Stimulated activated CD4-positive, alpha-beta T cell treated with anti-CD3 and anti-CD28 coated beads, Interleukin-2, amount 100 ng/mL, for 24 hours (primary cell): ENCODE measurements at places on chromosomes 7 and 10.
A peak's percentile ranks its signal among the peaks of the same experiment; 100 is the strongest.

- no peak for DNase-seq
These were observed 10.1 kb downstream of the CNOT4 start for GRCh38 chr7:135499818-135500217.

- peak; percentile 59 for DNase-seq
These were observed 74.0 kb upstream of the CUX1 start for GRCh38 chr7:101743241-101743994.

DNA sequence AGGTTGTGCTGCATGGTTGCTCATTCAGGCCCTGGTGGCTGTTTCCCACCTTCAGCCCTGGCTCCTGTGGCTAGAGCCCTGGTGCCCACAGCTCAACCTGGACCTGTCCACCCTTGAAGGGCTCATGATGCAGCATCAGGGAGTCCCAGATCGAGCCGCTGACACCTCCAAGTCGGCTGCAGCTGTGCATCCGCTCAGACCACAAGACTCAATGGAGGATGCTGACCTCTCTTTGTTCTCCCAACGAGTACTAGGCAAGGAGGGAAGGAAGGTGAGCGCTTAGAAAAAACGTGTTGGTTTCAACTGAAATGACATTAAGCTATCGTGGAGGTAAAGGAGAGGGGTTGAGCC, 9.5 kb upstream of the C10orf95 start:
- no peak for DNase-seq

- DNase-seq = no peak
These were observed 237.5 kb upstream of the PRSS1 start for GRCh38 chr7:142511801-142512200.

- no peak for DNase-seq
These were observed 649.2 kb downstream of the SDK1 start for GRCh38 chr7:3950249-3950648.

DNA sequence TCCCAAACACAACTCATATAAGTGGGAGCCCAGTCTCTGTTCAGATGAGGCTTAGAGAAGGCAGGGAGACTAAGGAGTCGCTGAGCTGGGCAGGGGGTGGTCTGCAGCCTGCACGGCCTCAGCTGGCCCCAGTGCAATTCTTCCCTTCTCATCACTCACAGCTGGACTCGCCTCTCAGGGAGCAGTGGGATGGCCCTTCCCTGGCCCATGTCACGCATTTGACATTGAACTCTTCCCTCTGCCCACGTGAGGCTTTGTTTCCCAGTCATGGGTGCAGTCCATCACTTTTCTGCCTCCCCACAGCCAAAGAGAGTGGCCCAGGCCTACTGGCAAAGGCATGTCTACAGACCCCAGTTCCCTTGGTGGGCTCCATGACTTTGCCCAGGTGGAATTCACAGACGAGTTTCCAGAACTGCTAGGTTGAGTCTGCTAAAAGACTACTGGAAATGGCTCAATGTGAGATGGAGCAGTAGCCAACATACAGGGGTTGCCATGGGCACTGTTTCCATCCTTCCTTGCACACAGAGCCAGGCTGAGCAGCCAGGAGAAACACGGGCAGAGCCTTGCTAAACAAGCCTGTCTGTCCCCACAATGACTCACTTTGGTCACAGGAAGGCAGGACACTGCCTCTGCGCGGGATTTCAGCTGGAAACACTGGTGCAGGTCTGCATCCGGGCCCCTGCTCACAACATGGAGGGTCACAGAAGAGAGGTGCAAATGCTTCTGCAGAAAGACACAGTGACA, 90.1 kb downstream of the OAT start:
- no peak for DNase-seq

- no peak for DNase-seq
These were observed 380.0 kb upstream of the GALNT17 start for GRCh38 chr7:70751895-70752294.

GRCh38 chr7:144723301-144723700, 112.6 kb downstream of the TPK1 start:
- DNase-seq = no peak

- no peak for DNase-seq
These were observed 26.0 kb downstream of the DUSP5 start for GRCh38 chr10:110523736-110524135.

DNA sequence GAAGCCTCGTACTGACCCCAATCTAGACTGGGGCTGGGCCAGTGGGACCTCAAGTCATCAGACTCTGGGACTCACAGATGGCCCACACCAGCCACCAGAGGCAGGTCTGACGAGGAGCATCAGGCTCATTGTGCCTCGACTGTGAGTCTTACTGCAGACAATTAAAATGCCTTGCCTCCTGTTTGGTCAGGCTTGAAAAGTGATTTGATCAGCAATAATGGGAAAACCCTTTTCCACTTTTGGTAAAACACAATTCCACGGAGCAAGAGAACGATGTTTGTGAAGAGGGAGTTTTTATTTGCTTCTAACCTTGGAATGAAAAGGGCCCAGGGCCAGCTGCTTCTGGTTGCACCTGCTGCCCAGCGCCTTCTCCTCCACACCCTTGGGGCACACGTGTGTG, 43.9 kb downstream of the C10orf143 start:
- no peak for DNase-seq
